ENCODE measurements at places on chromosomes 4 and X. TPM values are rescaled to one million over a fixed set of nuclear protein-coding genes. Genes with fewer than 3 reads are reported as not detected.
A peak's percentile ranks its signal among the peaks of the same experiment; 100 is the strongest.

- no peak overlapping the region for H3K4me3 ChIP-seq
- H3K4me1 ChIP-seq: peaks cover 4% of the 10 kb centered on the region
- H3K36me3 ChIP-seq: no peaks in the 10 kb centered on the region
- H3K27me3 ChIP-seq: no peaks in the 10 kb centered on the region
- no peak for DNase-seq
These were observed 153.7 kb downstream of the EFNB1 start for GRCh38 chrX:68982476-68982875.

GRCh38 chrX:49282647-49283011 is 13.0 kb downstream of the PPP1R3F start:
- H3K27ac ChIP-seq: no peak overlapping the region
- DNase-seq: peak; percentile 58
- H3K36me3 ChIP-seq: no peaks in the 10 kb centered on the region
- H3K4me3 ChIP-seq: no peak overlapping the region
- H3K27me3 ChIP-seq: no peaks in the 10 kb centered on the region
- H3K4me1 ChIP-seq: no peaks in the 10 kb centered on the region

The CTAG1B gene
- not detected for total RNA-seq

DNA sequence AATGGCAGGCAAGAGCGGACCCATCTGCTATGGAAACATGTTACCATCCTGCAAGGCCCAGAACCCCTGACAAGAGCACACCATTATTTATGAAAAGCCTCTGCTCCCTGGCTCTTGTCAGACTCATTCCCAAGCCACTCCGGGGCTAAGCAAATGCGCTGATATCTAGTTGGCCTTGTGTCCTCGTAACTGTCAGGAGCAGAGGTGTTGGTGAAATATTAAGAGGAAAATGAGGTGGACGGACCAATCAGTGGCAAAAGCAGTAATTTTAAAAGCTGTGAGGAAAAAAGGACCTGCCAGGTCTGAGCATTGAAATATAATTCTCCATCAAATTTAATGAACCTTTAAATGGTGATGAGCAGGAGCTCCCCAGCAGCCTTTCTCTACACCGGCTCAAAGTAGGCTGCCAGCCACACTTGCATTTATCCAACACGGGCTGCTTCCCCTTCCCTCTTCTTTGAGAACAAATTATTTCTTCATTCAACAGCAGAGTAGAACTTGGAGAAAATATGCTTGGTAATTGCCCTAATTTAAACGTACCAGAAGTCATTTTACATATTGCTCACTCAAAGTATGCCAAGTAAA is 214.3 kb downstream of the RASL11B start:
- H3K4me1 ChIP-seq: no peaks in the 10 kb centered on the region
- H3K36me3 ChIP-seq: no peaks in the 10 kb centered on the region
- no peak overlapping the region for H3K4me3 ChIP-seq
- DNase-seq: no peak
- H3K27ac ChIP-seq: no peak overlapping the region

GRCh38 chr4:81505004-81505598 is 33.4 kb upstream of the RASGEF1B start:
- no peaks in the 10 kb centered on the region for H3K36me3 ChIP-seq
- H3K4me1 ChIP-seq: peaks cover 10% of the 10 kb centered on the region
- H3K4me3 ChIP-seq: no peak overlapping the region
- no peak for DNase-seq

GRCh38 chr4:12123707-12124106 is 695.0 kb upstream of the HS3ST1 start:
- DNase-seq: no peak
- no peaks in the 10 kb centered on the region for H3K4me1 ChIP-seq
- H3K36me3 ChIP-seq: no peaks in the 10 kb centered on the region
- H3K4me3 ChIP-seq: no peak overlapping the region
- no peaks in the 10 kb centered on the region for H3K27me3 ChIP-seq

The CENPVL1 gene
- total RNA-seq: 2.0 TPM

- no peak for DNase-seq
- no peaks in the 10 kb centered on the region for H3K36me3 ChIP-seq
- no peaks in the 10 kb centered on the region for H3K27me3 ChIP-seq
- H3K27ac ChIP-seq: no peak overlapping the region
- H3K4me1 ChIP-seq: no peaks in the 10 kb centered on the region
These were observed 653.3 kb downstream of the NLGN4X start for GRCh38 chrX:5575407-5575806.

DNA sequence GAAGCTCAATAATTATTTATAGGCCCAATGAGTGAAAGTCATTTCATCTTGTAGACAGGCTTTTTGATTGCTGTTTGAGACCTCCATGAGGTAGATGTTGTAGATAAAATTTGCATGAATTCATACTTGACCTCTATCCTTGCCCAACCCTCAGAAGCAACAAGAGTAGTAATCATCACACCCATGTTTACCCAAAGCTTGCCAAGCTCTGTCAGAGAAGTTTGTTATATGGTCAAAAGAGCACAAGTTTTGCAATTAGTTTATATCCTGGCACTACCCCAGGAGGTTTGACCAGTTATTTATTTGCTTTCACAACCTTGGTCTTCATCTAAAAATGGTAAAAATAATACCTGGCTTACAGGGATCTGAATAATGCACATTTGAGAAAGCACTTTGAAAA is 20.7 kb downstream of the ADH7 start:
- no peaks in the 10 kb centered on the region for H3K36me3 ChIP-seq
- no peaks in the 10 kb centered on the region for H3K27me3 ChIP-seq
- no peaks in the 10 kb centered on the region for H3K4me1 ChIP-seq
- no peak for DNase-seq
- no peak overlapping the region for H3K4me3 ChIP-seq

- peak; percentile 89 for DNase-seq
- H3K36me3 ChIP-seq: no peaks in the 10 kb centered on the region
- H3K4me1 ChIP-seq: peaks cover 14% of the 10 kb centered on the region
- no peak overlapping the region for H3K4me3 ChIP-seq
- H3K27me3 ChIP-seq: no peaks in the 10 kb centered on the region
- no peak overlapping the region for H3K27ac ChIP-seq
These were observed 943.1 kb downstream of the ARAP2 start for GRCh38 chr4:35300996-35301774.

DNA sequence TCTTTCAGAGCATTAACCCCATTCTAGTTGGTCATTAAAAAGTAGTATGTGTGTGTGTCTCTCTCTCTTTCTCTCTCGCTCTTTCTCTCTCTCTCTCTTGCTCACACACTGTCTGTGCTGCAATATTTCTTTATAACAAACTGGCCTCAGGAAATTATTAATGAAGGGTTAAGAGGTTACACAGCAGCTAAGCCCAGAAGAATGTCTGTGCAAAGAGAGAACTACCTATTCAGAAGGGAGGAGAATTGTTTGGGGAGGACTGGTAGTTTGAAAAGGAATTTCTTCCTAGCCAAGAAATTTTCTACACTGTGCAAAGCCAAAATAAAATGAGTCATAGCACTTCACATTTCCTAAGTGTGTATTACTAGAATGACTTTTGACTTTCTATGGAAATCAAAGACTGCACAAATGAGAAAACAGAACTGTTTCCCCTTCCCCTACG is 22.2 kb downstream of the PDGFC start:
- H3K4me3 ChIP-seq: no peak overlapping the region
- no peaks in the 10 kb centered on the region for H3K27me3 ChIP-seq
- peaks cover 7% of the 10 kb centered on the region for H3K4me1 ChIP-seq
- H3K27ac ChIP-seq: no peak overlapping the region
- DNase-seq: no peak
- no peaks in the 10 kb centered on the region for H3K36me3 ChIP-seq

The CSAG2 gene
- total RNA-seq: not detected

DNA sequence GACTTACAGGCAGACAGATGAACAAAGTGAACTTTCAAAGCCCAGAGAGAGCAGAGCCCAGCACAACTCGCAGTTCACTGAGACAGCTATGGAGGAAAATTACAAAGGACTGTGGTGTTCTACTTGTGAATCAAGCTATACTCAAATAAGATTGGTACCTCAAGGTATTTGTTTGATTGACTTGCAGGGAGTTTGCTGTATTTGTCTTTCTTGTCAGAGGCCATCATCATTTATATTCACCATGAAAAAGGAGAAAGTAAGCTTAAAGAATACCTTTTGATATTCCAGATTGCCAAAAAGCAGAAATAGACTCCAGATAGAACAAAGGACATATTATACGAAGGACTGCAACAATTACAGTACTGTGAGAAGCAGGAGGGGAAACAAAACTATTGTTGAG is 1047.9 kb downstream of the RPA4 start:
- H3K4me3 ChIP-seq: no peak overlapping the region
- no peak overlapping the region for H3K27ac ChIP-seq
- no peaks in the 10 kb centered on the region for H3K36me3 ChIP-seq
- H3K4me1 ChIP-seq: peaks cover 7% of the 10 kb centered on the region
- H3K27me3 ChIP-seq: no peaks in the 10 kb centered on the region

The ODAPH gene
- total RNA-seq: not detected

The BEX1 gene
- total RNA-seq: 52.2 TPM

The FATE1 gene
- total RNA-seq: not detected

The BMX gene
- total RNA-seq: not detected

The LINC00632 gene
- 12.0 TPM for total RNA-seq

- H3K4me1 ChIP-seq: peaks cover 14% of the 10 kb centered on the region
- no peak overlapping the region for H3K4me3 ChIP-seq
- no peaks in the 10 kb centered on the region for H3K36me3 ChIP-seq
- H3K27ac ChIP-seq: no peak overlapping the region
These were observed 56.5 kb upstream of the C4orf50 start for GRCh38 chr4:6074758-6075157.

DNA sequence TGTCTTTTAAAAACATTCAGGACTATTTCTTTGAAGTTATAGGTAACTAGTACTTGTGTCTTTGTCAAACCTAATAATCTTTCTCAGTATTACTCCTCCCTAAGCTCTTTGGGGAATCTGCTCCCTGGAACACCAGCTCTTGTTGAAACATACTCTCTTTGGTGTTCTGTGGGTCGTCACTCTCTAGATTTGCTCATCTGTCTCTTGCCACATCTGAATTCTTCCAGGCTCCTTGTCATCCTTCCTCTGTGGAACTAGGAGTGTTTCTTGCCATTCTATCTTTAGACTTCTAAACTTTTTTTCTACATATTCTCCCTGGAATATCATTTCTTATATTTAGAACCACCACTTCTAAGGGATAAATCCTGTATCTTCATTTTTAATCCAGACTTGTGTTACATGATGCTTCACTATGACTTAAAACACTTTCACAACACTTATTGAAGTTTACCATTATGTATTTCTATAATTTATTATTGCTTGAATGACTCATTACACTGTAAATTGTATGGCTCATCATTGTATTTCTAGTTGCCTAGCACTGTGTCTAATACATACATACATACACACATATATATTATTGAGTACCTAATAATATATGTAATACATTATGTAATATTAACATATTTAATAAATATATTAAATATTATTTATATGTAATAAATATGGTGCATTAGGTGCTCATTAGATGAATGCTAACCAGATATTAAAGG is 186.1 kb downstream of the TMA16 start:
- DNase-seq: no peak
- no peaks in the 10 kb centered on the region for H3K27me3 ChIP-seq
- H3K4me1 ChIP-seq: no peaks in the 10 kb centered on the region
- no peak overlapping the region for H3K4me3 ChIP-seq
- no peak overlapping the region for H3K27ac ChIP-seq

The IDUA gene
- 0.47 TPM for total RNA-seq

All from neural progenitor cell (in vitro differentiated cells).